ENCODE measurements at places on chromosomes 16 and 17.

GRCh38 chr16:89066721-89067120, 26.9 kb upstream of the ACSF3 start:
- DNase-seq, result no peak

DNA sequence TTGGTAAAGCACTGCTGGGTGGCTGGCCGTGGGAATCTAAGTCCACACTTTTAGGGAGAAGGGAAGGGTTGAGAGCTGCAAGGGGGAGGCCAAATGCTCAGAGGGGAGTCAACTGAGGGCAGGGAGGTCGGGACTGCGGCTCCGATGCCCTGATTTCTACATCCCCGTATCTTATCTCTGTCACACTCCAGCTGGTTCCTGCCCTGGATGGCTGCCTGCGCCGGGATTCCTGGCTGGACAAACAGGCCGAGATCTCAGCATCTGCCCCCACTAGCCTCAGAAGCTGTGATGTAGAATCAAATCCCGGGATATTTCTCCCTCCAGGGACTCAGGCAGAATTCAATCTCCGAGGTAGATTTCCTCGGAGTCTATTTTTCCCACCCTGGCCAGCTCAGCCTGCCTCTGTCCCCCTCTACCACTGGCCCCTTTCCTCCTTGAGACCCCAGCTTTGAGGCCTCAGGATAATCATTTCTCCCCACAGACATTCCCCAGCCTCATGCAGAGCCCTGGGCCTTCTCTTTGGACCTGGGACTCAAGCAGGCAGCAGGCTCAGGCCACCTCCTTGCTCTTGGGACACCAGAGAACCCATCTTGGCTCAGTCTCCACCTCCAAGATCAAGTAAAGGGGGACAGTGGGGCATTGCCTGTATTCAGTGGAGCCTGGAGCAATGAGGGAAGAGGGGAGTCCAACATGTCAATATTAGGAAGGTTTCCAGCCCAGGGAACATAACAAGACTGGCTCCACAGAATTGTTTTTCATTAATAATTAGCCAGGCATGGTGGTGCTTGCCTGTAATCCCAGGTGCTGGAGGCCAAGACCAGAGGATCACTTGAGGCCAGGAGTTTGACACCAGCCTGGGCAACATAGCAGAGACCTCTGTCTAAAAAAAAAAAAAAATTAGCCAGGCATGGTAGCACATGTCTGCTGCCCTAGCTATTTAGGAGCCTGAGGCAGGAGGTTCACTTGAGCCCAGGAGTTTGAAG, 1.8 kb downstream of the SHBG start:
- no peak for DNase-seq

GRCh38 chr17:82874011-82874835, 34.4 kb upstream of the ZNF750 start:
- no peak for DNase-seq

DNA sequence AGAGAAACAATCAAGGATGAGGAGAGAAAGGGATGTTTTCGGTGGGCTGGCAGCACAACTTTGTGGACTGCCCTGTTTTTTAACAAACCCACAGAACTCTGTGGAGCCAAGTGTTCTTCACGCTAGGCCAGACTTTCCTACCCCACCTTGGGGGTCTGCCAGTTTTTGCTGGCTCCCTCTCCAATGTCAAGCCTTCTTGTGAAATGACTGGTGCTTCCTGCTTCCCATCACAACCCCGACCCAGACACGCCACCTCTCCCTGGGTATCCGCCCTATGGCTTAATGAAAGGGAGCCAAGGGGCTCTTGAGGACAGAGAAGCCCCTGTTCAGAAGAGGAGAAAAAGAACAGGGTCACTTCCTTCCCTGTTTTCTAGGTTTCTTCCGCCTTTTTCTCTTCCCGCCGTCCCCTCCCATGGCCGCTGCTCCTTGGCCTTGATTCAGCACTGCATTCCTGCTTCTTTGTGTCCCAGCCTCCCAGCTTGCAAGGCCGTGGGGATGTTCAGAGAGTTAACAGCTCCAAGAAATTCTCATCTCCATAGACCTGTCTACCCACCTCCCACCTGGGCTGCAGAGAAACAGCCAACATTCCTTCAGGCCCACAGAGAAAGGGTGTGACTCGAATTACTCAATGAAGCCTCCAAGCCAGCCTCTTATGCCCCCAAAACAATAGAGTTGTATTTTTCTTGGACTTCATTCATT, 16.5 kb upstream of the SOX9 start:
- DNase-seq, result no peak

DNA sequence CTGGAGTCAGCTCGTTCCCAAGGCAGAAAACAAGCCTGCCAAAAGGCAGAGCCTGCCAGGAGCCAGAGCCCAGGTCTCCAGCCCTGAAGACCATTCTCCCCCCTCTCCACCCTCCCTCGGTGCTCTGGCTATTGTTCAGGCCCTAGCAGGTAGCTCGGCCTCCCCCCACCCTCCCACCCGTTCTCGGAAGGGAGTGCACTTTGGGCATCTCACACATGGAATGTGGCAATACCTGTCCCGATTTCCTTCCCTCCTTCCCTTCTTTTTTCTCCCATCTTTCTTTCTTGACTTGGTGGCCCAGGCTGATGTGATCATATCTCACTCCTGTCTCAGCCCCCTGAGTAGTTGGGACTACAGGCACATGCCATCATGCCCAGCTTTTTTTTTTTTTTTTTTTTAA, 12.4 kb downstream of the CNGB1 start:
- DNase-seq, result no peak

DNA sequence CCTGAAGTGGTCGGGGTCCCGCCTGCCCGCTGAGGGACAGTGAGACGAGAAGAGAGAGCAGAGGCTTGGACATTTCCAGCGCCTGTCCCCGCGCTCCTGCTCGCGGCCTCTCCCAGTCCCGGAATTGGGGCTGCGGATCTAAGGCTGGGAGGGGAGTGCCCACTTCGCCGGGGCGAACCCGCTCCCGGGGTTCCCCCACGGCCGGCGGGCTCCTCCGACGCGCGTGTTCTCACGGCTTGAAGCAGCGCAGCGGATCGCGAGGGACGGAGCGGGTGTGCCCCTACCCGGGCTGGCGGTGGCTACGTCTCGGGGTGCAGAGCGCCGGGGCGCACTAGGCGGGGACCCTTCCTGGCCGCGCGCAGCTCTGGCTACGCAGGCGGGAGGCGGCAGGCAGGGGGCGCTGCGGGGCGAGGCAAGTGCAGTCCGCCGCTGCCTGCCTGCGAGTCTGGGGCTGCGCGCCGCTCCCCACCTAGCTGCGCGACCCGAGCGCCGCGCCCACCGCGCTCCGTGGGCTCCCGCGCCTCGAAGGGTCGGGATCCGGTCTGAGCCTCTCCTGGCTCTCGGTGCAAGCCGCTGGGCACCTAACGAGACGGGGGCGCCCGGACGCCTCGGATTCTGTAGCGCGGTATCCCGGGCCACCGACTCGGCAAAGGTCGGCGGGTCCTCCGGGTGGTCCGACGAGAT, 1.2 kb downstream of the NGFR start:
- peak; percentile 73 for DNase-seq

GRCh38 chr16:57638381-57638780, 10.0 kb downstream of the ADGRG1 start:
- no peak for DNase-seq

DNA sequence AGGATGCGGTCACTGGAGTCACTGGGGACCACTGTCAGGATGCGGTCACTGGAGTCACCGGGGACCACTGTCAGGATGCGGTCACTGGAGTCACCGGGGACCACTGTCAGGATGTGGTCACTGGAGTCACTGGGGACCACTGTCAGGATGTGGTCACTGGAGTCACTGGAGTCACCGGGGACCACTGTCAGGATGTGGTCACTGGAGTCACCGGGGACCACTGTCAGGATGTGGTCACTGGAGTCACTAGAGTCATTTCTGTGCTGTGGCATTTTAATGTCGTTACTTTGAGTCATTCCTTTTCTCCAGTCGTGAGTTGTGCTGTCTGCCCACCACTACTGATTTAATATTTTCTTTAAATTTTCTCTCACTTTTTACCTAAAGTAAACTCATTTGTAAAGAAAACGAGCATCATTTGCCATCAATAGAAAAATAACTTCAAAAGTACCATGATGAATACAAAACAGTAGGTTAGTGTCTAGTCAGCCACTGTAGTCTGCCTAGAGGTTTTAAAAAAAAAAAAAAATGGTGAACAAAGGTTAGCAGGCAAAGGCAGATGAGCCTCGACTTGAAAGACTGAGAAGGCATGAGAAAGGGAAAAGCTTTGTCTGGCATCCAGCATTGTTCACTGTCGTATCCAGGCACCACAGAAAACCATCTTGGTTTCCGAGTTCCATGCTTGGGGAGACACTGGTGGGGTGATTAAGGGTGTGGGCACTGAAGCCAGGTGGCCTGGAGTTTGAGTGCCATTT, 346.6 kb downstream of the SNX29 start:
- DNase-seq, result no peak

- no peak for DNase-seq
Observed at GRCh38 chr16:1381612-1382406, 30.1 kb downstream of the GNPTG start.

GRCh38 chr16:12458591-12459358, 344.9 kb downstream of the CPPED1 start:
- DNase-seq, result peak; percentile 72

All from inflammatory macrophage treated with lipopolysaccharide for 1 hour (primary cell).